ENCODE measurements at places on chromosomes 1 and 21. TPM values are rescaled to one million over a fixed set of nuclear protein-coding genes. Genes with fewer than 3 reads are reported as not detected.
A peak's percentile ranks its signal among the peaks of the same experiment; 100 is the strongest.

DNA sequence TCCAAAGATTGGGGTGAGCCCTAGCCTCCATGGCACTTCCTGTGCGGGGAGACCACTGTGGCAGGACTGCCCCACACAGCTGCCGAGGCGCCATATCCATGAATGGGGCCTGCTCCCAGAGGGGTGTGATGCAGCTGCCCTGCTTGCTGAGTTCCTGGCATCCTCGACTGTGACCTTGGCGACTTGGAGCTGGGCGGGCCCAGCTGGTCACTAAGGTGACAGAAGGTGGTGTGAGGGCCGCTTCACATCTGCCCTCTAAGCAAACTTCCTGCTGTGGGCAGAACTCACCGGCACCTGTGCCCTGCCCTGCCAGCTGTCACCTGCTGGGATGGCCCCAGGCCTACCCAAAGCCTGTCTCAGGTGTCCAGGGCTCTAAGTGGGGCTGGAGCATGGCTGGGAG is 9.0 kb downstream of the TMEM61 start:
- no peak for DNase-seq

GRCh38 chr1:91885213-91885715 is 687 bp downstream of the TGFBR3 start:
- DNase-seq, result peak; percentile 40

DNA sequence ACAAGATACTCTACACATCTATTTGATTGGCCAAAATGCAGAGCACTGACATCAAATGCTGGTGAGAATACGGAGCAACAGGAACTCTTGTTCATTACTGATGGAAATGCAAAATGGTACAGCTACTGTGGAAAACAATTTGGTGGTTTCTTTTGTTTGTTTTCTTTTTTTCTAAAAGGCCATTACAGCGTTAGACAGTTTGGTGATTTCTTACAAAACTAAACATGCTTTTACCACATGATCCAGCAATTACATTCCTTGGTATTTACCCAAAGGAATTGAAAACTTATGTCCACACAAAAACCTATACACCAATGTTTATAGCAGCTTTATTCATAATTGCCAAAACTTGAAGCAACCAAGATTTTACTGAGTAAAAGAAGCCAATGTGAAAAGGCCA is 66.4 kb upstream of the FBXO28 start:
- DNase-seq, result no peak

GRCh38 chr1:17816511-17816910 is 61.4 kb downstream of the ACTL8 start:
- DNase-seq, result no peak

GRCh38 chr1:64515427-64515826 is 45.5 kb downstream of the CACHD1 start:
- DNase-seq, result peak; percentile 36

DNA sequence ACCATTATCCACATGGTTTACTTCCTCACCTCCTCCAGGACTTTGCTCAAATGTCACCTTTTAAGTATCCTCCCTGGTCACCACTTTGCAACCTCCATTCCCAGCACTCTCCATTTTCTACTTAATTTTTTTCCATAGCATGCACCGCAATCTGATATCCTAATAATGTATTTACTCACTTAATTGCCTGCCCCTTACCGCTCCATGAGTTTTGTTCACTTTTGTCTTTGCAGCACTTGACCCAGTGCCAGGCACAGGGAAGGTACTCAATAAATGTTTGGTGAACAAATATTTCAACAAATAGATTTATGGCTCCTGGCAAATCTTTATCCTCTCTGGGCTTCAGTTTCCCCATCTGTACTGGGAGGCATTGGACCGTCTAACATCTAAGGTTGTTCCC is 53.6 kb downstream of the UBE2T start:
- DNase-seq, result no peak

- no peak for DNase-seq
Observed at GRCh38 chr1:60145771-60146170, 72.2 kb upstream of the C1orf87 start.

- no peak for DNase-seq
Observed at GRCh38 chr1:173418107-173418985, 58.8 kb upstream of the PRDX6 start.

Gene EDN2
- total RNA-seq, result not detected

Gene PGLYRP4
- not detected for total RNA-seq

Gene C8A
- not detected for total RNA-seq

Gene KCNJ15
- 0.20 TPM for total RNA-seq

Gene VHLL
- total RNA-seq, result not detected

Gene ZNF670
- total RNA-seq, result 0.91 TPM

Gene USP21
- total RNA-seq, result 18.2 TPM

Gene IFI44L
- 8.0 TPM for total RNA-seq

Gene C1orf226
- 8.5 TPM for total RNA-seq
